Mesothelial cell of epicardium (in vitro differentiated cells): ENCODE measurements at places on chromosomes 1 and 21. TPM values are rescaled to one million over a fixed set of nuclear protein-coding genes. Genes with fewer than 3 reads are reported as not detected.

Gene EFNA1
- total RNA-seq, result 92.4 to 94.8 TPM (median 93.1 TPM) in 3 replicates

Gene C4BPA
- total RNA-seq, result 0.09 to 0.20 TPM (median 0.16 TPM) in 3 replicates

Gene E2F2
- 4.2 to 5.7 TPM (median 4.8 TPM) in 3 replicates for total RNA-seq

Gene ADAMTS1
- 67.8 to 77.6 TPM (median 72.7 TPM) in 3 replicates for total RNA-seq

Gene RIPPLY3
- total RNA-seq, result 0.22 to 0.54 TPM (median 0.38 TPM) in 3 replicates

Gene CXADR
- total RNA-seq, result 36.8 to 41.0 TPM (median 37.5 TPM) in 3 replicates

Gene LCE1D
- not detected in 3 replicates for total RNA-seq

Gene CYP4A22
- total RNA-seq, result not detected in 3 replicates

Gene KCNT2
- total RNA-seq, result 25.6 to 26.4 TPM (median 26.0 TPM) in 3 replicates

Gene CDK11A
- 47.9 to 54.2 TPM (median 52.8 TPM) in 3 replicates for total RNA-seq

Gene RNF186
- not detected in 3 replicates for total RNA-seq

Gene RNU1-3
- total RNA-seq, result 3,774 to 3,945 TPM (median 3,937 TPM) in 3 replicates

Gene DNALI1
- total RNA-seq, result 12.5 to 15.7 TPM (median 14.9 TPM) in 3 replicates

Gene RORC
- not detected in 3 replicates for total RNA-seq

Gene CACNA1S
- 0.05 TPM in 1 of 3 replicates, not detected in the others for total RNA-seq

Gene DISC1
- 9.1 to 11.4 TPM (median 9.1 TPM) in 3 replicates for total RNA-seq

Gene OR2T2
- total RNA-seq, result not detected in 3 replicates

Gene PDE9A
- 26.1 to 27.4 TPM (median 26.5 TPM) in 3 replicates for total RNA-seq

Gene RGS4
- total RNA-seq, result 33.8 to 42.0 TPM (median 39.9 TPM) in 3 replicates

Gene HTR6
- total RNA-seq, result 0.11 to 0.24 TPM (median 0.11 TPM) in 3 replicates

Gene CRB1
- 0.51 to 0.90 TPM (median 0.82 TPM) in 3 replicates for total RNA-seq

Gene PRKAA2
- total RNA-seq, result 5.3 to 5.7 TPM (median 5.6 TPM) in 3 replicates
